ENCODE measurements at places on chromosomes 6 and 20.

GRCh38 chr20:45209924-45210323 is 3.1 kb downstream of the SEMG1 start:
- no peak for DNase-seq

- DNase-seq: no peak
These were observed 169.9 kb downstream of the QRSL1 start for GRCh38 chr6:106799031-106799894.

- no peak for DNase-seq
These were observed 44.1 kb upstream of the ENPP1 start for GRCh38 chr6:131763749-131764148.

DNA sequence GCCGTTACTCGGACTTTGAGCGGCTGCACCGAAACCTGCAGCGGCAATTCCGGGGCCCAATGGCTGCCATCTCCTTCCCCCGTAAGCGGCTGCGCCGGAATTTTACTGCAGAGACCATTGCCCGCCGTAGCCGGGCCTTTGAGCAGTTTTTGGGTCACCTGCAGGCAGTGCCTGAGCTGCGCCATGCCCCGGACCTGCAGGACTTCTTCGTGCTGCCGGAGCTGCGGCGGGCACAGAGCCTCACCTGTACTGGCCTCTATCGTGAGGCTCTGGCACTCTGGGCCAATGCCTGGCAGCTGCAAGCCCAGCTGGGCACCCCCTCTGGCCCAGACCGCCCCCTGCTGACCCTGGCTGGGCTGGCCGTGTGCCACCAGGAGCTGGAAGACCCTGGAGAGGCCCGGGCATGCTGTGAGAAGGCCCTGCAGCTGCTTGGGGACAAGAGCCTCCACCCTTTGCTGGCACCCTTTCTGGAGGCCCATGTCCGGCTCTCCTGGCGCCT is 7.2 kb downstream of the SNX21 start:
- DNase-seq: no peak

GRCh38 chr20:22438926-22439325 is 145.4 kb downstream of the FOXA2 start:
- no peak for DNase-seq

- no peak for DNase-seq
These were observed 326.9 kb downstream of the UBE3D start for GRCh38 chr6:82738773-82739172.

- peak; percentile 55 for DNase-seq
These were observed 1.2 kb upstream of the SYNJ2 start for GRCh38 chr6:157980288-157981131.

DNA sequence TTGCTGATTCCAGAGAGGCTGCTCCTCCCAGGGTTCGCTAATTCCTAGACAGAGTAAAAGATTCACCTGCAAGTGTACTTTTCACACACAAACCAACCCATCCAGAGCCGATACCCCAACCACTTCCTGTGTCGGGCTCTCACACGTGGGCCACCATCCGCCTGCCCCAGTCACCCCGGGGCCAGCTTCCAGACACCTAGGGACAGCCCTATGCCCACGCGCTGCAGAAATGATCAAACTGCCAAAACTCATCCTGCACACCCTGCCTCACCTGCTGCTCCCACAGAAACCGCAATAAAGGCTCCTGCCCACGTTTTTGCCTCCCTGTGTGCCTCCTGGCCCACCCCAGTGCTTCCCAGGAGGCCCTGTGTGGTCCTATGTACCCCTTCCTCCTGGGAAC is 59.5 kb downstream of the PSMG4 start:
- DNase-seq: peak; percentile 40

- peak; percentile 89 for DNase-seq
These were observed 12.9 kb upstream of the TBC1D22B start for GRCh38 chr6:37244430-37245310.

DNA sequence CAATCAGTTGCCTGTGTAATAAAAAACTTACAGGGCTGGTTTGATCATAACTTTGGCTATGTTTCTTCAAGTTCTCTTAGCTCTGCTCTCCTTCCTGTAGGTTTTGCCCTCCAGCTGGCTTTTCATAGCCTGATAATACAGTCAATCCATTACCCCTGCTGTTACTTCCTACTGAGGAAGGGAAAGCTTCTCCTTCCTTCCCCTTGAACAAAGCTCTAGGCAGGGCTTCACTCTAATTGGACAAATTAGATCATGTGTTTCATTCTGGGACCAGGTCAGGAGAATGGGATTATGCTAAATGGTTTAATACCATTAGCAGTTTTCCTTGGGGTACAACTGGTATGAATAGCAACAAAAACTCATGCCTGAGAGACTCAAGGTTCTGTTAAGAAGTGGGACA is 106.8 kb upstream of the MCHR2 start:
- DNase-seq: no peak

DNA sequence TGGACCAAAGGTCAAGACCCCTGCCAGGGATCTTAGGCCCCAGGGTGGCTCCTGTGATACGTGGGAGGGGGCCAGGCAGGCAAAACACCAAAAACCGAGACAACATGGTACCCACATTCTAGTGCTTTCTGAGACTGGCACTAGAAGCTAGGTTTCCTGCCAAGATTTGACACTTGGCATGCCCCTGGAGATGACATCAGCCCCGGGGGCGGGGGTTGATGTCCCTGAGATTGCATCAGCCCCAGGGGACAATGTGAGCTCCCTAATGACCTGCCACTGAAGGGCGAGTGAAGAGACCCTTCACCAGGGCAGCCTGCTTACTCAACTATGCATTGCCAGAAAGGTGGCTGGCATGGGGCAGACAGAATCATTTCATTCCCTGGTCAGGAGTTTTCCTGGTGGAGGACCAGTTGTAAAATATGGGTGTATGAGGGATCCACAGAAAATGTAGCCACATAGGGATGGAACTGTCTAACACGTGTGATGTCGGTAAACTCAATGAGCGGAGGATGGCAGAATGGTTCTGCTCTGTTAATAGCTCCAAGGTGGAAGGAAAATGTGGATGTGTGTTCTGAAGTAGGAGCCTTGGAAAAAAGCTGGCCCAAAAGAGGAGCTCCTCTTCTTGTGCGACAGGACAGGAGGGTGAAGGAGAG is 219.7 kb downstream of the UNC5CL start:
- DNase-seq: no peak

DNA sequence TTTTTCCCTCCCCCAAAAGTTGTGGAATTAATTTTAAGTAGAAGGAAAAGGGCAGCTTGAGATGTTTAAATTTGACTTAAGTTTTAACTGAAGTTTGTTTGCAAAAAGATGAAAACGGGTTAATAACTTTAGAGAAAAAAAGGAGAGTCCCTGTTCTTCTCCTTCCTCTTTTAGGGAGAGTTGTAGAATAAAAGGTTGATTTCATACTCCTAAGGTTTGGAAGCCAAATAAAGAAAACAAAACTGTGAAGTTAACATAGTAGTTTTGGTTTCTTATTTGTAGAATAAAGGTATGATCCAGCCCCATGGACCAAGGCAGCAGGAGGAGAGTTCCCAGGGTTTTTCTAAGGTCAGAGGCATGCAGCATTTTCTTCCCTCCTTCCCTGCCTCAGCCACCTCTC is 33.4 kb downstream of the FOXO3 start:
- no peak for DNase-seq

GRCh38 chr20:56249244-56249955 is 868 bp downstream of the MC3R start:
- DNase-seq: no peak

GRCh38 chr20:33531047-33531877 is 41.4 kb downstream of the CBFA2T2 start:
- no peak for DNase-seq

GRCh38 chr6:146990821-146991798 is 213.1 kb upstream of the STXBP5 start:
- DNase-seq: no peak

GRCh38 chr6:72626126-72626525 is 4.3 kb downstream of the KCNQ5 start:
- DNase-seq: no peak

DNA sequence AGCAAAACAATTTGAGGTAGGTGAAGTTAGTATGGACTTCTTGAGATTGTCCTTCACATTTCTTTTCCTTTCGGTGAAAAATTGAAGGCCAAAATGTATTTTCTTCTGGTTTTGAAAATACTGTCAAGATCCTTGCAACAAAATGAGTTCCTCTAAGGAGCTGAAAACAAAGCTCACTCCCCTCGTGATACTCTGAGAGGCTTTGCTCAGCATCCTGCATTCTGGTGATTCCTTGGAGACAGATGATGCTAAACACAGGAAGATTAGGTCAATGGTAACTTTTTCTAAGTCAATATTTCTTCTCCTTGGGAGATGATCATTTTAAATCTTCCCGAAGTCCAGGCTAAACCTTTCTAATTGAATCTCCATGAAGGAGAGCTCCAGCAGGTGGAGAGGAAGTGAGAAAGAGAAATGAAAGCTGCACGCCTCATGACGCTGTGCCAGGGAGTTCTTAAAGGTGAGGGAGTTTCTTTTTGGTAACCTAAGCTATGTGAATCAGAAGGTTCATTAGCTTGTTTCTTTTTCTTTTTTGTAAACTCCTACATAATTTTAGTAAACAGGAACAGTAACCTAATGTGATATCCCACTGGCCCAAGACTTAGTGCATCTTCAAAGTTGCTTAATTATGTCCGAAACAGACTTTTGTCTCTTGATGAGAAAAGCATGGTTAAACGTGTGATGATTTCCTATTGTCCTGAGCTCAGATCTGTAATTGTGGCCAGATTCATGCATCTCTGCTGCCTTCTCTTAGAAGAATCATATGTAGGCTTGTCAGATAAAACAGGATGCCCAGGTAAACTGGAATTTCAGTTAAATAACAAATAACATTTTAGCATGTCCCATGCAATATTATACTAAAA is 15.0 kb downstream of the ESR1 start:
- DNase-seq: no peak

DNA sequence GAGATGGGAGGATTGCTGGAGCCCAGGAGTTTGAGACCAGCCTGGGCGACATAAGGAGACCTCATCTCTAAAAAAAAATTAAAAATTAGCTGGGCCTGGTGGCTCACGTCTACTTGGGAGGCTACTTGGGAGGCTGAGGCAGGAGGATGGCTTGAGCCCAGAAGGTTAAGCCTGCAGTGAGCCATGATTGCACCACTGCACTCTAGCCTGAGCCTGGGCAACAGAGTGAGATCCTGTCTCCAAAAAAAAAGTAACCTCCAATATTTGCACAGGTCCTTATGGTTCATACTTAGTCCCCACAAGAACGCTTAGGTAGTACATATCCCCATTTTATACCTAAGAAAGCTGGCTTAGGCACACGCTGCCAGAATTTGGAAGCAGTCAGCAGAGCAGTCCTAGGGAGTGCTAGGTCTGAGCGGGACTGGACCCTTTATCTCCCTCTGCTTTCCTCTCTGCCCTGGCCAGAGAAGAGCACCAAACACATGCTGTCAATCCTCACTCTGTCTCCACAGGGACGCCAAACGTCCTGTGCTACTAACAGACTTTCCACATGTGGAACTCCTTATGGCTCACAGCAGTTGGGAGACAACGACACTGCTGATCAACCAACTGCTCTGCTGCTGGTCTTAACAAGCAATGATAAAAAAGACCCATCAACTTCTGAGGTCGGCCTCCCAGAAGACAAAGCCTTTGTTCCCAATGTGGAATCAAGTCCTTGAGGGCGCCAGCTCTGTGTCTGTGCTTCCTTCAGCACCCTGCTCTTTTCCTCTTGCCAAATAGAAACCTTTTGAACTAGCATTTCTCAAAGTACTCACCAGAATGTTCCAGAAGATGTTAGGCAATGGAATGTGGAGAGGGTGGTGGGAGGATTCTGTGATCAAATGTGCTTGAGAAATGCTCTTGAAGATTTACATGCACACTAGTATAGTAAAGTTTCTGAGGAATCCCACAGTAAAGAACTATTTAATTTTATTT is 226.3 kb upstream of the DTNBP1 start:
- DNase-seq: no peak

DNA sequence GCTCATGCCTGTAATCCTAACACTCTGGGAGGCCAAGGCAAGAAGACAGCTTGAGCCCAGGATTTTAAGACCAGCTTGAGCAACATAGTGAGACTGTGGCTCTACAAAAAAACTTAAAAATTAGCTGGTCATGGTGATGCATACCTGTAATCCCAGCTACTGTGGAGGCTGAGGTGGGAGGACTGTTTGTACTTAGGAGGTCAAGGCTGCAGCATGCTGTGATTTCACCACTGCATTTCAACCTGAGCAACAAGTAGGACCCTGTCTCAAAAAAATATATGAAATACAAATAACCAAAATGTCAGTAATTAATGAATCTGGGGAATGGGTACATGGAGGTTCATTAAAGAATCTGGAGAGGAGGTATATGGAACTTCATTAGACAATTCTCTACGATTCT is 9.9 kb downstream of the FKBP5 start:
- no peak for DNase-seq

- no peak for DNase-seq
These were observed 17.0 kb downstream of the SPAG4 start for GRCh38 chr20:35632539-35633115.

DNA sequence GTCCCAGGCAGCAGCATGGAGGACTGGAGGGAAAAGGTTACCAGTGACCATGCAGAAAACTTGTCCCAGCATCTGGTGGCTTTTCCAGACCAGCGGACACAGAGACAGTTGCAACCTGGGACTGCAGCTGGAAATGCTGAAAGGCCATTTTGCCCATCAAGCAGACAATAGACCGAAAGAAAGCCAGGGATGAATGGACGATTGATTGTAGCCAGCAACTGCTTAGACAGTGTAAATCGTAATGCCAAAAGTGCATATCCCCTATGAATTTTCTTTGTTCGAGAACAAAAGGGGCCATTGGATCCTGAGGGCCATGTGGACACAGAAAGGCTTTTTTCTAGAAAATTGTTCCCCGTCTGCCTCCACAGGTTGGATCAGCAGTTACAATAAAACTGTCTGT is 115.7 kb downstream of the MBOAT1 start:
- DNase-seq: no peak

Data from suprapubic skin (tissue), 4 donors.